ENCODE measurements at places on chromosomes 7 and 10. TPM values are rescaled to one million over a fixed set of nuclear protein-coding genes. Genes with fewer than 3 reads are reported as not detected.

DNA sequence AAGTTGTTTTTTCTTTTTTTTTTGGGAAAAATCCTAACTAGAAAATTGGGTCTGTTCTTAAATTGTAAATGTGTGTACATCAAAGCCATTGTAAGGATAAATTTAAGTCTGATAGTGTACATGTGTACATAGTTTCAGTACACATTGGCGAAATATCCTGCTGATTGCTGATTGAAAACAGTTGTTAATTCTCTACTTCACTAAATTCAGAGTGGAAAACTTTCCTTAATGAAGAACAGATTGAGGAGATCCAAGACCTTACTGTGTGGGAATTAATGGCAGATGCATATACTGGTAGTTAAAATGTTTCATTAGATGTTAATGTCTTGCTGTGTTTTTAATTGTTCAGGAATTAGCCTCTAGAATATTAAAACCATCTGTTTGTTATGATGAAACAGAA is 506.0 kb downstream of the AUTS2 start:
- no peaks in the 10 kb centered on the region for H3K27me3 ChIP-seq
- H3K27ac ChIP-seq, result peak overlapping the region; percentile 39
- H3K36me3 ChIP-seq, result no peaks in the 10 kb centered on the region
- H3K4me1 ChIP-seq, result peaks cover 15% of the 10 kb centered on the region

GRCh38 chr10:118204292-118204943 is 137.7 kb downstream of the FAM204A start:
- no peak overlapping the region for H3K27ac ChIP-seq
- no peaks in the 10 kb centered on the region for H3K36me3 ChIP-seq
- H3K4me1 ChIP-seq, result no peaks in the 10 kb centered on the region
- no peak for DNase-seq

Gene CCDC146
- total RNA-seq, result 12.1 TPM

Gene MACROH2A2
- 125 TPM for total RNA-seq

Gene TMEM270
- total RNA-seq, result not detected

Gene GIMAP8
- total RNA-seq, result not detected

DNA sequence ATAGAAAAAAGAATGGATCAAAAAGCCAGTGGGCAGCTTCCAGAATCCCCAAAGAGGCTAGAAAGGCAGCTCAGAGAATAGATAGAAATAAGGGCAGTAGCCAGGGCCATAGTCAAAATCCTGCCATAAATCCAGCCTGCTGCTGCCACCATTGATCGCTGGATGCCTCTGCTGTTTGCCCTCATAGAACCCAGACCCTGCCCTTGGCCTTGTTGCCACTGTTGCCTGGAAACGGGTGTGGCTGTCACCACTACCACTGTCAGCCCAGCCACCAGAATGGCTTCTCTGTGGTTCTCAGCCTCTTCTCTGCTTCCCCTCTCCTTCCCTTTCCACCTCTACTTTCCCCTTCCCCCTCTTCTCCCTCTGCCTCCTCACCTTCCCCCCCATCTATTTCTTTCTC is 57.8 kb downstream of the HHEX start:
- no peak for DNase-seq
- no peaks in the 10 kb centered on the region for H3K4me1 ChIP-seq
- no peaks in the 10 kb centered on the region for H3K36me3 ChIP-seq
- no peak overlapping the region for H3K4me3 ChIP-seq

Measured in mesothelial cell of epicardium (in vitro differentiated cells).